Epithelial cell of prostate (primary cell): ENCODE measurements at places on chromosomes 2 and 18.

GRCh38 chr2:164234074-164234473 is 387.2 kb downstream of the GRB14 start:
- DNase-seq: no peak

DNA sequence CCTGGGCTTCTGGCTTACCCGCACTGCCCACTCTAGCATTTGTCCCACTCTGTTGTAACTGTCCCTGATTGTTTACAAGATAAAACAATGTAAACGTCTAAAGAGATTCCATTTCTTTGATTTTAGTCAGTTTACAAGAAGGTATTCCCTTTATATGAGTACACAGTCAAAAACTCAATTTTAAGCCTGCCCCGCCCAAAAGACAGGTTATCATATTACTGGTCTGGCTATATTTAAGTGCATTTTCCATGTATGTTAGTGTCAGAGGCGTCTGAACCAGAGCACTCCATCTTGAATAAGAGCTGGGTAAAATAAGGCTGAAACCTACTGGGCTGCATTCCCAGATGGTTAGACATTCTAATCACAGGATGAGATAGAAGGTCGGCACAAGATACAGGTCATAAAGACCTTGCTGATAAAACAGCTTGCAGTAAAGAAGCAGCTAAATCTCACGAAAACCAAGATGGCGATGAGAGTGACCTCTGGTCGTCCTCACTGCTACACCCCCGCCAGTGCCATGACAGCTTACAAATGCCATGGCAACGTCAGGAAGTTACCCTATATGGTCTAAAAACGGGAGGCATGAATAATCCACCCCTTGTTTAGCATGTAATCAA is 15.0 kb downstream of the GPR45 start:
- DNase-seq: no peak

DNA sequence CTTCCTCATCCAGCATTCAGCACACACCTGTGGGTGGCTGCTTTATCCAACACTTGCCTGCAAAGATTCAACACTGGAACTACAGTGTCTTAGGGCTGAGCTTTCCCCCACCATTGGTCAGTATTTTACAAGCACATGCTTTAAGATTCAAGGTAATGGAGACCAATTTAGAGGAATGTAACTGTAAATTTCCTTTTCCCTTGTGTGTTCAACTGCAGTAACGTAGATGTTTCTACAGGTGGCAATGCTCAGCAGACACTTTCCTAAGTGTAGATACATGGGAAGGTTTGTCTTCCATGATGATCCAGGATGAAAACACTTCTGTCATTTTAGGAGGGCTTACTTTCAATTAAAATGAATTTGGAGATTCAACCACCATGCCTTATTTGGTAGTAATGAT is 143.6 kb upstream of the PXDN start:
- no peak for DNase-seq

DNA sequence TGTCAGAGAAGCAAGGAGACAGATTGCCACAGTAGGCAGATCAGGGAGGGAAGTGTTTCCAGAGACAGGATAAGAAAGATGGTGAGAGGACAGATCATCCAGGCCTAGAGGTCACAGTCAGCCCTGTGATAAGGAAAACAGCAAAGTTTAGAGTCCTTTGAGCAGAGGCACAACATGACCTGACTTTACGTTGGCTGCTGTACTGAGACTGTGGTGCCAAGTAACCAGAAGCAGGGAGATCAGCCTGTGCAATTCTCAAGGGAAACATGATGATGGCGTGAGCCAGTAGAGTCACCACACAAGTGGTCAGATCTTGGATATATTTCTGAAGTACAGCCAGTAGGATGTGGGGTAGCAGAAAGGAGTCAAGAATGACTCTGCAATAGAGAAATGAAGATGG is 43.7 kb downstream of the SMC6 start:
- no peak for DNase-seq
